CD4-positive, alpha-beta T cell treated with Interleukin-1 beta for 1 hour (primary cell): ENCODE measurements at places on chromosomes 4 and X.

GRCh38 chr4:75169427-75169826 lies 236.5 kb downstream of the PARM1 start:
- DNase-seq = no peak

- DNase-seq = no peak
Measured at GRCh38 chr4:7540206-7540605, 105.5 kb upstream of the PSAPL1 start.

GRCh38 chr4:40340030-40340429 lies 4.9 kb downstream of the CHRNA9 start:
- DNase-seq = no peak

DNA sequence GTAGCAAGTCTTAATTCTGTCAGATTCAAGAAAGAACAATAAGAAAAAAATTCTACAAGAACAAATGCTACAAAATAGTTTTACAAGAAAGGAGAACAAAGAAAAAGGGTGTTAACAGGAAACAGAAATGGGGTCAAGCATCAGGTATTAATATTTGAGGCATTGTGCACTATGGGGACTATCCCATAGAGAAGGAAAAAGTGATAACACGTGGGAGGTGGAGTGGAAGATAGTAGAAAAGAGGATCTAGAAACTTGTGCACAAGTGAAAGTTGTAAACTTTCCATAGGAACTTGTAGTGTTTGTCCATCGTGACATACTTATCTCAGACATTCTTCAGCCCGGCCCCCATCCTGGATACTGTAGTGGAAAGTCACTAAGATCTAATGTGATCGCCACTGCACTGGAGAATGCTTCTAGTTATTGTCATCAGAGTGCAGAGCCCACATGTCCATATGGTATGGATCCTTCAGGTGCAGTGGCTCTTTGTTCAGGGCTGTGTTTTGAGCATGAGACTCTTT lies 15.4 kb upstream of the NFXL1 start:
- DNase-seq = no peak

GRCh38 chr4:102472441-102473013 lies 28.6 kb upstream of the NFKB1 start:
- DNase-seq = no peak

- DNase-seq = no peak
Measured at GRCh38 chr4:39699687-39700409, 1.9 kb downstream of the UBE2K start.

- DNase-seq = no peak
Measured at GRCh38 chrX:68823413-68824151, 5.2 kb upstream of the EFNB1 start.

DNA sequence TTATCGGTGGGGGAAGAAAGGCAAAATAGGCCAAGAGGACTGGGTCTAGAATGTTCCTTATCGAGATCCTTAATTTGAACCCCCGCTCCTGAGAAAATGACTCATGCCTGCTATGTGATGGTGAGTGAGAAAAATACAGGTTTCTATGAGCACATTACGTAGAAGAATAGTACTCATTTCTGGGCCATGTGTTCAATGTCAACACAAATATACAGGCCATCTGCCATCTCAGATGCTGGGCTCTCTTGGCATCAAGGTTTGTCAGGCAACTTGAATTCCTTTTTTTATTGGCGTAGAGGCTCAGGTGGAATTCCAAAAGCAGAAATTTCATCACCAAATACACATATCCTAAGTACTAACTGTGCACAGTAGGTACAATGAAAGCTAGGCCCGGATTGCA lies 81.4 kb upstream of the TRIM2 start:
- no peak for DNase-seq
